PC-3 (cell line): ENCODE measurements at places on chromosomes 5 and 9. TPM values are rescaled to one million over a fixed set of nuclear protein-coding genes. Genes with fewer than 3 reads are reported as not detected.

DNA sequence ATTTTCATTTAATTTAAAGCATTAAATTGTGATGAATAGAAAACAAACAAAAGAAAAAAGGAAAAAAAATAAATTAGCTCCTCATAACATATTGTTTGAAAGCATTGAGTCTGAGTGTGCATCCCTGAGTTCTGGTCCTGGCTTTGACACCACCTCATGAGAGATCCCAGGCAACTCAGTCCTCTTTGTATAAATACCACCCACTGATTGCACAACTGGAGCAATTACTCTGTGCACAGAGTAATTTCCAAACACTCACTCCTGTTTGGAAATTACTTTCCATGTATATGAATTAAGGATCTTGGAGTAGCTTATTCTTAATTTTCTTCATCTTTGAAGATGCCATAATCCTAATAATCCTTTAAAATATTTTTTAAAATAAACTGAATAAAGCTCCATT is 59.4 kb upstream of the C5orf46 start:
- no peak overlapping the region for H3K4me3 ChIP-seq
- H3K4me1 ChIP-seq: no peaks in the 10 kb centered on the region
- no peaks in the 10 kb centered on the region for H3K36me3 ChIP-seq
- no peaks in the 10 kb centered on the region for H3K27me3 ChIP-seq
- no peak overlapping the region for H3K27ac ChIP-seq
- DNase-seq: no peak

DNA sequence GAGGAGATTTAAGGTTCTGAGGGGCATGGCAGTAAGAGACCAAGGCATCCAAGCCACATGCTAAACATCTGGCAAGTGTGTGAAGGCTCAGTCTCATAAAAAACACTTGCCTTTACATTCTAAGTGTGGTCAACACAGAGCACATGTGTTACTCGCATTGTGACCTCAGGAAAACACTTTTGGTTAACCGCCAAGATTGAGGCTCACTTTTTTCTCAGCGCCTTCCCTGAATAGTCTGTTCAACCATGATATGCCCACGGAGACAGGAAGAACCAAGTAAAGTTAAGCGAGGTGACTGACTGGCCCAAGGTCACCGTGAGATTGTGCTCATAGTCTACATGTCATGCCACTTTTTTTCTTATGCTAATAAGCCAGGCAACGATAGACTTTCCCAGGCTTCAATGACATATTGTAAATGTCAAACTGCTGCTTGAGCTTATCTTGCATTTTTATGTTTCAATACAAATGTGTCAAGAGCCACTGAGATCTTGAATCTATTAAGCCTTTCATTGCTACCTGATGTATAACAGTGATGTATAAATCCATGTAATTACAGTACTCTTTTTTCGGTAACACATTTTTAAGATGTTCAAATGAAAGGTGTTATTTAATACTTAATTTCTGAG is 21.1 kb upstream of the IL9 start:
- peak overlapping the region; percentile 77 for H3K27ac ChIP-seq
- H3K4me3 ChIP-seq: no peak overlapping the region
- no peaks in the 10 kb centered on the region for H3K36me3 ChIP-seq
- DNase-seq: no peak

DNA sequence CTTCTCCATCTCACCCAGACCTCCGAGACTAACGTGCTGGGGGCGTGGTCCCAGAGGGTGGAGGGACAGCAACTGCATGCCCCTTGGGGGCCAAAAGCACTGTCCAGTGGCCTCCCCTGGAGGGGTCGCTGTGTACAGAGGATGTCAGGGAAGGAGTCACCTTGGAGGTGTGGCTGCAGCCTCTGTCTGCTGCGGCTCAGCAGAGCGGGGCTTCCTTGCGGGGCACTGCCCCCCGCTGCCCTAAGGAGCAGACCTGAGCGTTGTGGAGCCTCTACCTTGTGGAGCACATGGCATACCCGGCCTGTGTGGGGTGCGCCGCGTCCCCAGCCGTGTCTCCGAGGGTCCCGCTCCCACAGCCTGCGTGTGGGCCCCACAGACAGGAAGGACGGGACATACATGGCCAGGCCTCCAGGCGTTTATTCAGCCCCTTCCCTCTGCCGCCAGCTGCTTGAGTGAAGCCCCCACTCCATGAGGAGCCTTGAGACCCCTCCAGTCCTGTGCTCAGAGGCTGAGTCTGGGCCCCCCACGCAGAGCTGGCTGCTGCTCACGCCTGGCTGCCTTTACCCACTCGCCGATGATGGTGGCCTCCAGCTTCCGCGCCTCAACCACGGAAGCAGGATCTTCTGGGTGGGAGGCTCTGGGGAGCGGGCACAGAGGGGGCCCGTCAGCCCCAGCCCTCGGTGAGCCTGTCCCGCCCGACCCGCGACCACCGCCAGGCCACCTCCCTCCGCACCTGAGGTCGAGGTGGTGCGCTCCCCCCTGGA is 4.2 kb downstream of the DPP7 start:
- no peak overlapping the region for H3K27ac ChIP-seq
- no peaks in the 10 kb centered on the region for H3K27me3 ChIP-seq
- 0 out of 2 replicates have a peak, but pooled peaks cover 5% of the 10 kb centered on the region for H3K4me1 ChIP-seq
- DNase-seq: no peak

- H3K4me3 ChIP-seq: no peak overlapping the region
- no peaks in the 10 kb centered on the region; the same call in 1 of the 2 replicates for H3K4me1 ChIP-seq
Measured at GRCh38 chr5:9392625-9393024, 153.2 kb downstream of the SEMA5A start.

GRCh38 chr9:132733260-132733815 is 63.1 kb downstream of the GTF3C4 start:
- H3K27ac ChIP-seq: no peak overlapping the region
- DNase-seq: no peak
- no peaks in the 10 kb centered on the region for H3K36me3 ChIP-seq

DNA sequence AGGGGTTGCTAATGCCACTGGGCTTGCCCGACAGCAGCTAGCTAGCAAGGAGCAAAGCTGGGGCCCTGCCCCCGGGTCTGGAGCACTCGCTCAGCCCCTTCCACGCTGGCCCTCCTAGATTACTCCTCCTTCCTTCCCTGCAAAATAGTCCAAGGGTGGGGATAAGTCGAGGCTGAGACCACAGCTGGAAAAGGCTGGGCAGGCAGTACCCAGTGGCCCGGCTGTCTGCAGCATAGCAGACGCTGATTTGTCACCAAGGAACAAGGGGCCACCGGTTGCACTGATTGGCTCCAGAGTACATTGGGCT is 73.9 kb downstream of the ADAMTS2 start:
- H3K27ac ChIP-seq: no peak overlapping the region
- no peak for DNase-seq
- no peak overlapping the region for H3K4me3 ChIP-seq
- peaks cover under 1% of the 10 kb centered on the region for H3K27me3 ChIP-seq

DNA sequence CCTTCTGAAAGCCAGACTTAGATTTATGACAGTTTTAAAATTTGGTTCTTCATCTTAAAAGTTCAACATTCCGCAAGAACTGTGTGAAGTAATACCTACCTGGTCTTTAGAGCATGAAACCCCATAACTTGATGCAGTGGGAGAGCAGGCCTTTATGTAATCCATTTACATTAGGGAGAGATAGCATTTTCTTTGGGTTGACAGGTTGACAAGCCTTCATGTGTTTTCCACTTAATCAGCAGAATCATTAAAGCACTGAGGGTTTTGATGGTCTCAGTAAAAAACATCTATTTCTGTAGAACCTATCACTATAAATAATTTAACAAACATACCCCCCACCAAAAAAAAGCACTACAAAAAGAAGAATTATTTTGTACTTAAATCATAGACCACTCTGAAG is 121.6 kb upstream of the KIF2A start:
- DNase-seq: no peak
- no peak overlapping the region for H3K27ac ChIP-seq
- no peaks in the 10 kb centered on the region for H3K4me1 ChIP-seq
- H3K4me3 ChIP-seq: no peak overlapping the region
- peaks cover 4% of the 10 kb centered on the region; the same call in 1 of the 2 replicates for H3K27me3 ChIP-seq

GRCh38 chr5:157164521-157164920 is 1.5 kb downstream of the GARIN3 start:
- peaks cover 98% of the 10 kb centered on the region for H3K27me3 ChIP-seq
- H3K27ac ChIP-seq: no peak overlapping the region
- no peak overlapping the region for H3K4me3 ChIP-seq
- no peaks in the 10 kb centered on the region for H3K36me3 ChIP-seq
- H3K4me1 ChIP-seq: no peaks in the 10 kb centered on the region
- DNase-seq: no peak

GRCh38 chr9:97773723-97774122 is 76.6 kb upstream of the XPA start:
- H3K4me1 ChIP-seq: peaks cover 14% of the 10 kb centered on the region
- no peaks in the 10 kb centered on the region for H3K27me3 ChIP-seq
- peak overlapping the region; percentile 34 for H3K27ac ChIP-seq
- DNase-seq: peak; percentile 69
- H3K36me3 ChIP-seq: no peaks in the 10 kb centered on the region

DNA sequence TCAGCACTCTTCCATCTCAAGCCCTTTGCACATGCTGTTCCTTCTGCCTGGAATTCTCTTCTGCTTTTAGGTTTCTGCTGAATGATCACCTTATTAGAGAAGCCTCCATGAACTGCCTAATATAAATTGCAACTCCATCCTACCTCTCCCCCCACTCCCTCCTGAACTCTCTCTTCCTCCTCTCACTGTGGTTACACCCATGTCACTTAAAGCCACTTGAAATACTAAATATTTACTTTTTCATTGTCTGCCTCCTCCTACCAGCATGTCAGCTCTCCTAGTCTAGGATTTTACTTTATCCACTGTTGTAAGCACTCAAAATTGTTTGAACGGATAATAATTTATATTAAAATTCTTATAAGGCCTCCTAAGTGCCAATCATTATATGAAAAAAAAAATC is 43.8 kb downstream of the ACTL7B start:
- peaks cover 20% of the 10 kb centered on the region for H3K4me1 ChIP-seq
- H3K27ac ChIP-seq: no peak overlapping the region
- no peak overlapping the region for H3K4me3 ChIP-seq
- H3K36me3 ChIP-seq: no peaks in the 10 kb centered on the region
- H3K27me3 ChIP-seq: no peaks in the 10 kb centered on the region
- no peak for DNase-seq

GRCh38 chr5:35477911-35478310 is 139.8 kb upstream of the SPEF2 start:
- H3K4me1 ChIP-seq: no peaks in the 10 kb centered on the region; the same call in 1 of the 2 replicates
- DNase-seq: no peak
- peaks cover 18% of the 10 kb centered on the region for H3K27me3 ChIP-seq
- no peak overlapping the region for H3K27ac ChIP-seq
- H3K4me3 ChIP-seq: no peak overlapping the region
- no peaks in the 10 kb centered on the region for H3K36me3 ChIP-seq

DNA sequence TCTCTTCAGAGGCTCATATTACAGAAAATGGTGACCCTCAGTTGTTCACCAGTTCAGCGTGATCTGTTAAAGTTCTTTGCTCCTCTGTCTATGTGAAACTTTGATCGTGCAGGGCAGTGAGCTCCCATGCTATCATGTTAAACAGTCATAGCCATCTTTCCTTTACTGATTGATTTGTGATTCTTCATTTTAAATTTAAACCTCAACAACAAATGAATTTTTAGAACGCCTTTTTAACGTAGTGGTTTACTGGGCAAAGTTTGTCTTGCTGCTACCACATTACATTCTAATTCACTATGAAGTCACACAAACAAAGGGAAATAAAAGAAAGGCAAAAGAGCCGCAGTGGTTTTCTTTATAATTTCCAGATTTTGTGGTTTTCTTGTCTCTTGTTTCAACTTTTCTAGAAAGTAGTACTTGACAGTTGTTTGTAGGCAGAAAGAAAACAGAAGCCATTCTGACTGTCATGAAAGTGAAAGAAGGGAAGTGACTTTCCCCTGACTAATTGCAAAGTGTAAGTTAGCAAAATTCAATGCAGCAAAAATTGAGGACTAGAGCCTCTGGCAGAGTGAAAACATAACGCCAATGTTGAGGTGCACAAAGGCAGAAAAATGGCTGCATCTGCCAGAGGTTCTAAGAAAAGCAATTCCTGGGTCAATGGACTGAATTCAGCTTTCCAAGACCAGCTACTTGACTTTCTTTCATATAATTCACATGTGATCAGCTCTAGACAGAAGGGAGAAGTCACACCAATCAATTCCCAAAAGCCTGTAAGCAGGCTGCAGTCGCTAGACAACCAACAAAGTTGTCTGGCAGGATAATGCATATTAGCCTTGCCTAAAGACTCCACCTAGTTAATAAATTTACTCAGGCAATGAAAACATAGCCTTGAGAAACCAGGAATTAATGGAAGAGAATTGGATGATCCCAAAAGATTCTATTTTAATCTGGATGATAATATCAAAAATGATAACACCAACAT is 7.1 kb upstream of the IFNA6 start:
- H3K4me1 ChIP-seq: no peaks in the 10 kb centered on the region
- H3K27me3 ChIP-seq: no peaks in the 10 kb centered on the region
- no peaks in the 10 kb centered on the region for H3K36me3 ChIP-seq
- no peak overlapping the region for H3K4me3 ChIP-seq

- no peak overlapping the region for H3K4me3 ChIP-seq
- peak; percentile 31 for DNase-seq
- H3K27me3 ChIP-seq: no peaks in the 10 kb centered on the region
- H3K36me3 ChIP-seq: no peaks in the 10 kb centered on the region
- H3K27ac ChIP-seq: no peak overlapping the region
Measured at GRCh38 chr9:98491231-98491651, 217.5 kb downstream of the GABBR2 start.

DNA sequence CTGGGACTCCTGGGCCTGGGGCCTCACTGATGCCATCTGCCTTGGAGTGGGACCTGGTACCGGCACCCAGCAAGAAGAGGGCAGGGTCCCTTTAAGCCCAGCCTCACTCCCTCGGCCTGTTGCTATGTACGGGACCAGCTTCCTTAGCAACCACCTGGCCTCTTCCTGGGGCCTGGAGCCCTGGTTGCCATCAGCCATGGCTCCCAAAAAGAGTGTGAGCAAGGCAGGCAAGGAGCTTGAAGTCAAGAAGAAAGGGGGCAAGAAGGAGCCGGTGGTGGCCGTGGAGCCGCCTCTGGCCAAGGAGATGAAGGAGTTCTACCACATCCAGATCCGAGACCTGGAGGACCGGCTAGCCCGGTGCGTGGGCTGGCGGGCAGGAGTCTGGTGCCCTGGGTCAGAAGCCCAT is at the start of gene CFAP157:
TSS of gene CFAP157 (plus strand) at position 153 of the 406 bp plus-strand sequence. CDS start at position 197, 44 bp downstream.
- no peaks in the 10 kb centered on the region for H3K36me3 ChIP-seq
- DNase-seq: no peak
- no peak within 1 kb of the TSS for H3K4me3 ChIP-seq
- no peaks in the 10 kb centered on the region for H3K4me1 ChIP-seq

GRCh38 chr9:70457235-70457634 is 42.8 kb upstream of the KLF9 start:
- no peak overlapping the region for H3K27ac ChIP-seq
- no peaks in the 10 kb centered on the region for H3K36me3 ChIP-seq
- DNase-seq: no peak
- no peak overlapping the region for H3K4me3 ChIP-seq
- H3K27me3 ChIP-seq: no peaks in the 10 kb centered on the region

- no peaks in the 10 kb centered on the region for H3K36me3 ChIP-seq
- H3K4me3 ChIP-seq: no peak overlapping the region
- no peak overlapping the region for H3K27ac ChIP-seq
- DNase-seq: no peak
- no peaks in the 10 kb centered on the region for H3K4me1 ChIP-seq
- peaks cover 24% of the 10 kb centered on the region; the same call in 1 of the 2 replicates for H3K27me3 ChIP-seq
Measured at GRCh38 chr5:7018198-7018597, 305.0 kb downstream of the TENT4A start.

IL5 gene
- total RNA-seq: not detected in 2 replicates

NKD2 gene
- 1.6 and 6.7 TPM in 2 replicates for total RNA-seq

MYOT gene
- total RNA-seq: not detected in 2 replicates

GRIA1 gene
- total RNA-seq: not detected in 2 replicates

HAPLN1 gene
- 7.8 and 11.2 TPM in 2 replicates for total RNA-seq

RORB gene
- 0.06 TPM in 1 of 2 replicates, not detected in the other for total RNA-seq

ANKRD18B gene
- 5.4 and 13.5 TPM in 2 replicates for total RNA-seq

N4BP3 gene
- 0.36 and 0.86 TPM in 2 replicates for total RNA-seq

SCGB3A2 gene
- 0.51 TPM in 1 of 2 replicates, not detected in the other for total RNA-seq

NUTM2G gene
- not detected in 2 replicates for total RNA-seq

CRHBP gene
- total RNA-seq: not detected in 2 replicates
